ENCODE measurements at places on chromosomes 1 and 21.

GRCh38 chr1:38092256-38092655 is 45.7 kb upstream of the POU3F1 start:
- no peak for DNase-seq

GRCh38 chr1:58157256-58157655 is 389.3 kb downstream of the OMA1 start:
- DNase-seq: no peak

DNA sequence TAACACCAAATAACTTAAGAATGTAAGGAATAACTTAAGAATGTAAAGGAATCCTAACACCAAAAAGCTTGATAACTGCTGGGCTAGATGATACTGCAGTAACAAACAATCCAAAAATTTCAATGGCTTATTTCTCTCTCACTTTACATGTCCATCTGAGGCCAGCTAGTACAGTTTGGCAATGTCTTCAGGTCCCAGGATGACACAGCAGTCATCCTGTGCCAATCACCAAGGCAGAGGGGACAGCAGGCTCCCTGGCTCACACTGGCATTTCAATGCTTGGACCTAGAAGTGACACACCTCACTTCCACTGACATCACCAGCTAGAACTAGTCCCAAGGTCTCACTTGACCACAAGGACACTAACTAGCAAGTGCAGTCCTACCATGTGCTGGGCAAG is 15.3 kb downstream of the DNAJC11 start:
- no peak for DNase-seq

DNA sequence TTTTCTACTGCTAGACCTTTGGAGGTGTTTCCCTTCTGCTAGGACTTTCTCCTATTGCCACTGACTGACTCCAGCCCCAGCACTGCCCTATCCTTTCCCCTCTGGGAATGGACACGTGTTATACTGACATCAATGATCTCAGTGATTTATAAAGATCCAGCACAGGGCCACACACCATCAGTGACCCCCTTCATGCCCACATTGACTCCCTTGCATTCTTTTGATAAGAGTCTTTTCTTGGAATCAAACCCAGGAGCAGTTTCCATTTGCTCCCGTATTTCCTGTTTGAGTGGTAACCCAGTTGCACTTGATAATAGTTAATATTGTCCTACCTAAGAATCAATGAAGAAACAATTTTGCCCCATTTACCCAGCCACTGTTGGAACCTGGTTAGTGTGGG is 501.0 kb upstream of the USP24 start:
- no peak for DNase-seq

GRCh38 chr1:47584249-47584648 is 146.4 kb downstream of the FOXD2 start:
- DNase-seq: no peak

GRCh38 chr1:203336097-203336496 is 14.8 kb downstream of the FMOD start:
- no peak for DNase-seq

All from SK-MEL-5 (cell line).